ENCODE measurements at places on chromosomes 4 and X.
A peak's percentile ranks its signal among the peaks of the same experiment; 100 is the strongest.

DNA sequence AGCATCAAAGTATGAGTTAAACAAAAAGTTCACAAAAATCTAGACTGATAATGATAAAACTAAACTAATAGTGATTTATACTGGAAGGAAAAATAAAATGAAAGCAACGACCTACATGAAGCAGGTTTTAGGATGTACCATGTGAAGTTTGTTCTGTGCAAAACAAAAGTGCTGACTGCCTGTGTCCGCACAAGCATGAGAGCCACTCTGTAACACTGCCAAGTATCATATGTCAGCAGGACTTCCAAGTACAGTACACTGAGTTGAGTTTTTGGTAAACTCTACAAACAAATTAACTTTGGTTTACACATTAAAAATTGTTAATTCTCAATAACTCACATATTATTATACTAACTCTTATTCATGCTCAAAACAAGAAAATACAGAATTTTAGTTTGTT lies 459.0 kb downstream of the PDGFC start:
- DNase-seq, result no peak

GRCh38 chr4:54378461-54378860 lies 149.4 kb downstream of the PDGFRA start:
- DNase-seq, result no peak

DNA sequence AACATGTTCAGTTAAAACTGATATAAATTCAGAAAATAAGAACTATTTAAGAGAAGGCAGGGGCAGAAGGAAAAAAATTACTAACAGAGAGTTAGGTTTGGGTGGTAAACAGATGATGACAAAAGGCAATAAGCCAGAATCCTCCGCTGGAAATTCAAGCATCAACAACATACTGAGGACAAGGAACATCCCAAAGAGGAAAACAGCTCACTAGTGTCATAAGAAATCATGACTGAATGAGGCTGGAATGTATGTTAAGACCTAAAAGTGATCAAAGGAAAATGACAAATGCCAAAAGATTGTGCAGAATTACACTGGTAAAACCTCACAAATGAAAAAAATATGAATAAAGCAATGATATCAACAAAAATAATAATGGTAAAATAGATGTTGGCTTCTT lies 88.4 kb downstream of the WDFY3 start:
- DNase-seq, result no peak

GRCh38 chr4:84258905-84259830 lies 239.9 kb downstream of the NKX6-1 start:
- no peak for DNase-seq

DNA sequence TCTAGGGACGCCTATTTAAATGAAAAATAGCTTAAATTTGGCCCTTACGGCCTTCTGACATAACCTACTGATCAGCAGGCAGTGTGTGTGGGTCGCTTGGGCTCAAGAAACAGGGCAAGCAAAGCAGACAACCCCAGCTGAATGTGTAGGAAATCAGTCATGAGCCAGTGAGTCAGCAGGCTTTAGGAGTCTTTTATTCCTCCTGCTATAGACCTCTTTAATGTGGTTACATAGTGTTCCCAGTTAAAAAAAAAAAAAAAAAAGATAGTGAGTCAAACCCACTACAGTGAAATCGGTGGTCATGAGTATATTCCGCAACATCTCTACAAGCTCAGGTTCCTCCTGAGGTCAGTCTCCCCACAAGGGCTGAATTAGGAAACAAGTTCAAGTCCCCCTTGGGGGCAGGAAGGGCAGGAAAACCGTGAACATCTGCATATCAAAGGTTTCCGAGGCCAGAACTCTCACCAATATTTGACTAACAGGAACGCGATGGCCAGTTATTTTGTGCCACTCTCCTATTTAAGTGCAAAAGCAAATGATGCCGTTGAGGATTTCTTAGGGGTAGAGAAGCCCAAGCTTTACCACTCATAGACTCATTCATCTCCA lies 32.7 kb downstream of the ACSL1 start:
- no peak for DNase-seq

- no peak for DNase-seq
Measured at GRCh38 chr4:152620915-152621314, 58.9 kb downstream of the TMEM154 start.

GRCh38 chr4:48290146-48290772 lies 20.6 kb upstream of the TEC start:
- no peak for DNase-seq

DNA sequence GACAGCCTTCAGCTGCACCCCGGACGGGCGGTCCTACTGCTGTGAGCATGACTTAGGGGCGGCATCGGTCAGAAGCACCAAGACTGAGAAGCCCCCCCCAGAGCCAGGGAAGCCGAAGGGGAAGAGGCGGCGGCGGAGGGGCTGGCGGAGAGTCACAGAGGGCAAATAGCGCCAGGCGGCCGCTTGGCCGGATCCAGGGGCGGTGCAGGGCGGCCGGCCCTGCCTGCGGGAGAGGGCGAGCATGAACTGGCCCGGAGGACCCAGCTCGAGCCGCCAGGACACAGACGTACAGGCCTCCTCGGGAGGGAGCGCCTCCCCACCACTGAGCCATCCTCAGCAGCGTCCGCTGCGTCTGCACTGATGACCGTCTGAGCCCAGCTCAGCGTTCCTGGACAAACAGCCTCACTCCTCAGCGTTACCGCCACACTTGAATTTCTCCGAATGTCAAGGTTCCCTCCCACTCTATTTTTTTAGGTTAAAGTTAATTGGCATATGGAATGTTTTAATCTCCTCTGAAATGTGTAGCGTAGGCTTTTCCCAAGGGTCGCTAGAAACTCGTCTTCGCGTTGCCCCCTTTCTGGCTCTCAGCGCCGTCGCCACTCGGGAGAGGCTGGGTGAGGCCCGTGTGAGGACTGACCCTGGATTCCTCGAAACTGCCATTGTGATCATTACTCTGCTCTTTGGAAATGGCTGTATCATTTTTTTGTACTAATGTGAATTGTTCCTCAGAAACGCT lies 29.9 kb downstream of the NELFA start:
- peak; percentile 35 for DNase-seq

GRCh38 chrX:150032742-150033141 lies 94.5 kb upstream of the EOLA2 start:
- peak; percentile 8 for DNase-seq

DNA sequence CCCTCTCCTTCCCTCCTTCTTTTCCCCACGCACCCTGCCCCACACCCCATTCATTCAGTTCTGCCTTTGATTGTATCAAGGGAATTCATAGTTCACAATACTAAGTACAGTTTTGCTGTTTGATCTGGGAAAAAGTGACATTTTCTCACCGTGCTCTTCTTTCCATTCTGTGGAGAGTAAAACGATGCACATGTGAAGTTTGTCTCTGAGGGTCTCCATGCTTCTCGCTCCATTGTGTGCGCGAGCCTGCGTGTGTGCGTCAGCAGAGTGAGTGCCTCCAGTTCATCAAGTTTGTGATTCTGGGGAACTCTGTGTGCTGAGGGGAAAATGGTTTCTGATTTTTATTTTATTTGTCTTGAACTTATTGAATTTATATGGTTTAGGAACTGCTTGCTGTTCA lies 1.9 kb downstream of the STK26 start:
- DNase-seq, result peak; percentile 58

DNA sequence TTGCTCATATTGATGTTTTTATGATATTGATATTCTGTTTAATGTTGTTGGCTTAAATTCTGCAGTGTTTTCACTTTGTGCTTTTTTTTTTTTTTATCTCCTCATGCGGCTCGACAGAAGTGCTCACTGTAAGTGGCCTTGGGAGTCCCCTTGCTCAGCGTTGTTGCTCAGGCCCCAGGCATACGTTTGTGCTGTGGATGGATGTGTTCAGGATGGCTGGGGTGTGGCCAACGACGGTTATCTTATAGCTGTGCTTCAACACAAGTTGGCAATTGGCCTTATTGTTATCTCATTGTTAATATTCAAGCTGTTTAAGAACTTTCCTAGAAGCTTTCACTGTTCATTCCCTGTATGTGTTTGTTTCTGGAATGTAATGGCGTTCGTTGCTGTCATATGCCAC lies 36.4 kb upstream of the CLCN4 start:
- no peak for DNase-seq

DNA sequence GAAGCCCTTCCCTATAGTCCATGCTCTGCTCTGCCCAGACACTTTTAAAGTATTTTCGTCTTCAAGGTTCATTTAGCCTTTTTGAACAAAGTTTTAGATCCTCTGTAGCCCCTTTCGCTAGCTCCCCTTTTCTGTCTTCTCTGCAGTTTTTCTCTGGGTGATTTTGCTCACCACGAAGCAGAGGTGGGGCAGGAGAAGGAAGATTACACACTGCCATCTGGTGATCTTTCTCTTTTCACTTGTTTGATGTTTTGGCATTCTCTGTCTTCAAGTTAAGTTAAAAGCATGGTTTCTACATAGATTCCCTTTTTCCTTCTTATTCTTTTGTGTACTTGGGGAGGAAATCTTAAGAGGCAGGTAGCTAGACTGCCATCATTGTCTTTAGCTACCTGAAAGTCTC lies 43.9 kb downstream of the CC2D2A start:
- DNase-seq, result no peak

DNA sequence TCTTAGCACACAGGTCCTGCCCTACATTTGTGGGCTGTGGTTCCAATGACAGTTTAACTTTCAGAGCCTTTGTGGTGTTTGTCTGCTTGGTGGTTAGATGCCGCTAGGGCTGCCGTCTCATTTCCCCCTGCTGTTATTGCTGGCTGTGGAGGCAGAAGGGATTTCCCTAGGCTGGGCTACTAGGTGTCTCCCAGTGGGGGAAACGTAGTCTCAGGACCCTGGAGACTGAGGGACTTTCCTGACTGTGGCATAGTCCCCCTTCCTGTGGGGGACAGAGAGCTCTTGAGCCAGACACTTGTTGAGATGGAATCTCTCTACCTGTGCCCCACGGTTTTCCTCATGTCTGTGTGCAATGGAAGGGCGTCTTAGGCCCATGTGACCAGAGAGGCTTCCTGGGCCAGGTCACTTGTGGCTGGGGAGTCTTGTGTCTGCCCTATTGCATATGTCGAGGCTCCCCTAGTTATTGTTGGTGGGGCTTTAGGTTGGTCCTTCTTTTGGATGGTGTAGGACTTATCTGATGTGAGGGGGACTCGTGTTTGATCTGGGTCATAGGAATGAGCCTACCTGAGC lies 68.2 kb downstream of the ARHGAP10 start:
- DNase-seq, result no peak

GRCh38 chrX:42385730-42386129 lies 392.2 kb downstream of the PPP1R2C start:
- no peak for DNase-seq

- DNase-seq, result no peak
Measured at GRCh38 chr4:121574618-121575017, 122.2 kb downstream of the ANXA5 start.

GRCh38 chrX:106401965-106402559 lies 209.7 kb upstream of the RADX start:
- no peak for DNase-seq

GRCh38 chr4:158609116-158609515 lies 62.6 kb downstream of the C4orf46 start:
- DNase-seq, result no peak

DNA sequence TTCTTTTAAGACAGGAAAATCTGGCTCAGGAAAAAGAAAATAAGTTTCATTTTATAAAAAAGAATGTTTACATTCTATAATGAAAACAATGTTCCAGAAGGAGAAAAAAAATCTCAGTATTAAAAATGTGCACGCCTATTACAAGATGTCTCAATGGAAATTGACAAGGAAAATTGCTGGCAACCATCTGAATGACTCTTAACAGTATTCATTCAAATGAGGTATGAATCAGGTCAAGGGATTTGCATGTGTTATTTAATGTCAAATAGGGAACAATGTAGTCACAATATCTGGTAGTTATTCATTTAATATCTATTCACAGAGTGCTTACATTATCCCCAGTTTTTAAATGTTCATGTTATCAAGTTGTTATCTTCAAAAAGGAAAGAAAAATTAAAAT lies 208.4 kb upstream of the TRAM1L1 start:
- DNase-seq, result peak; percentile 11

DNA sequence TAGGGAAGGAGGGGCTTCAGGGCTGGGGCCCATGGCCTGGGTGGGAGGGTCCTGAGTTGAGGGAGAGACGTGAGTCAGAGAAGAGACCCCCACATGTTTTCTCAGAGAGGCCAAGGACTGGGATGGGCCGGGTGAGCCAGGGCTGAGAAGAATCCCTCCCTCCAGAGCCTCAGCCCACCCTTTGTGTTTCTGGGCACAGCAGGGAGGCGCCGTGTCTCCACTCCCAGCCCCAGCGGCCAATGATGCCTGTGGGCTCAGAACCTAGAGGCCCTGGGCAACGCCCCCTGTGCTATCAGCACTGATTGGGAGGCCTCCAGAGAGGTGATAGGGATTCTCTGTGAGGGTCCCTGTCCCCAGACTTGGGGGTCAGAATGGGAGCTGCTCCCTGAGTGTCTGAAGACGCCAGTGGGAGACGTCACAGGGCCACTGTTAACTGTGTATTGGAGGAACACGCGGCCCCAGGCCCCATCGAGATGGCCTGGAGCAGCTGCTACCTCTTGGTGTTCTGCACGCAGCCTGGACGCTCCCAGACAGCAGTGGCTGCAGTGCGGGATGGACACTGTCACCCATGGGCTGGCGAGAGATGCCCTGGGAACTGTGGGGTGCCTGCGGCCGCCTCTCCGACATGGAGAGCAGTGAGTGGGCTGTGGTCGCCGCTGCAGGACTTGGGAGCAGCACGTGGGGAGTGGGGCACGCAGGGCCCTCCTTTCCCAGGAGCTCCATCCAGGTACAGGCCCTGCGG lies 8.5 kb downstream of the FGFRL1 start:
- DNase-seq, result peak; percentile 79

DNA sequence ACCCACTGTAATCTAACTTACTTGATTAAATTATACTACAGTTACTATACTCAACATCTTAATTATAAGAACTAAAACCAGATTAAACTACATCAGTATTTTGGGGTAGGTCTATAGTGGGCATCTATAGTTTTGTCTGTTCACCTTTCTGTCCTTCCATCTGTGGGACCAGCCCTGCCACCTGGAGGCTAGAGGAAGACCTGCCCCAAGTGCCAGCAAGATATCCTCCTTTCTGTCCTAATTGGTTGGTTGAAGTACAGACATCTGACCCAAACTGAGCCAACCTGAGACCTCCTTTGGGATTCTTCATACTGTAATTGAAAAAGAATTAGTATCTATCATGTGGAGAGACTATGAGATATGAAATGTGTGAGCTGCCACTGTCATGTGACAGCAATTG lies 172.2 kb upstream of the TLL1 start:
- no peak for DNase-seq

GRCh38 chrX:110171442-110171841 lies 146.4 kb downstream of the AMMECR1 start:
- no peak for DNase-seq

GRCh38 chrX:63281465-63281864 lies 69.7 kb downstream of the SPIN4 start:
- no peak for DNase-seq

DNA sequence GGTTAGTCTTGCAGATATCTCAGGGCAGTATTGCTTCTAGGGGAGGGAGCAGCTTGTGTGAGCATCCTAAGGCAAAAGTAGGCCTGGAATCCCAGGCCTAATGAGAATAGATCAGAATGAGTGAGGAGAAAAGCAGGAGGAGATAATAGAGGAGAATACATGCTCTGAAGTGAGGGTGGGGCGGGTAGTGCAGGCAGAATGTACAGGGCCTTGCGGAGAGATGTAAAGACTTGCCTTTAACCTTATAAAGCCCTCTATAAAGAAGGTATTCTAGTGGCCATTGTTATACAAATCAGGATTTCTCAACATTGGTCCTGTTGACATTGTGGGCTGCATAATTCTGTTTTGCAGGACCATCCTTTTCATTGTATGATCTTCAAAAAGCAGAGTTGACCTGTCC lies 855.3 kb downstream of the PCDH7 start:
- no peak for DNase-seq

GRCh38 chrX:120999413-120999812 lies 13.9 kb upstream of the CT47A1 start:
- no peak for DNase-seq

GRCh38 chr4:11548597-11549082 lies 119.9 kb upstream of the HS3ST1 start:
- DNase-seq, result no peak
